CD8-positive, alpha-beta memory T cell (primary cell): ENCODE measurements at places on chromosomes 5 and 9. TPM values are rescaled to one million over a fixed set of nuclear protein-coding genes. Genes with fewer than 3 reads are reported as not detected.
A peak's percentile ranks its signal among the peaks of the same experiment; 100 is the strongest.

- no peak for DNase-seq
These were observed 44.4 kb upstream of the ANKDD1B start for GRCh38 chr5:75566710-75567309.

- DNase-seq: no peak
These were observed 103.2 kb downstream of the NSG2 start for GRCh38 chr5:174148721-174149120.

DNA sequence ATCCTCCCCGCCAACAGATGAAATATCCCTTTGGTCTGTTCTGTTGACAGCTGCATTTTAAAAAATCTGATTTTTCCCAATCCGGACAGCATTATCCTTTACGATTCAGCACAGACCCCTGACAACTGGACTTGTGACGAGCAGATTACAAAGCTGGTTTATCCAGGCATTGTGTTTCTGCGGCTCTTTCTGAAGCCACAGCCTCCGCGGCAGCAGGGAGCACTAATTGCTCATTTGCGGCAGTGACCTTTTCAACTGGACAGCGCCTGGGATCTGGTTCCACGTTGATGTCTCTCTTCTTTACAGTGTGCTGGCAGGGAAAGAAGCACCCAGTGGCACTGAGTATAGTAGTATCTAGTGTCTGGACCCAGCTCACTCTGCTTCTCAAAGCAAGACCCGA lies 351.2 kb downstream of the ZNF608 start:
- no peak for DNase-seq

- DNase-seq: peak; percentile 38
These were observed 2.5 kb downstream of the CEP78 start for GRCh38 chr9:78238046-78239038.

DNA sequence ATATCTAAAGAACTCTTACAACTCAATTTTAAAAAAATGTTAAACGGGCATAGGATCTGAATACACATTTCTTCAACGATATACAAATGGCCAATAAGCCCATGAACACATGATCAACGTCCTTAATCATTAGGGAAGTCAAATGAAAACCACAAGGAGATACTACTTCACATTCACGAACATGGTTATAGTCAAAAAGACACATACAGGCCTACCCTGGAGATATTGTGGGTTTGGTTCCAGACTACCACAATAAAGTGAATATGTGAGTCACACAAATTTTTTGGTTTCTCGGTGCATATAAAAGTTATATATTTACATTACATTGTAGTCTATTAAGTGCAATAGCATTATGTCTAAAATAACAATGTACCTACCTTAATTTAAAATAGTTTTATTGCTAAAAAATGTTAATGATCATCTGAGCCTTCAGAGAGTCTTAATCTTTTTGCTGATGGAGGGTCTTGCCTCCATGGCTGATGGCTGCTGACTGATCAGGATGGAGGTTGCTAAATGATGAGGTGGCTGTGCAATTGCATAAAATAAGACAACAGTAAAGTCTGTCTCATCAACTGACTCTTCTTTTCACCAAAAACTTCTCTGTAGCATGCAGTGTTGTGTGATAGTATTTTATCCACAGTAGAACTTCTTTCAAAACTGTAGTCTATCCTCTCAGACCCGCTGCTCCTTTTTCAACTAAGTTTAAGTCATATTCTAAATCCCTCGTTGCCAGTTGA lies 15.1 kb downstream of the AK3 start:
- no peak for DNase-seq

- DNase-seq: no peak
These were observed 37.9 kb upstream of the TTC1 start for GRCh38 chr5:159971038-159971437.

DNA sequence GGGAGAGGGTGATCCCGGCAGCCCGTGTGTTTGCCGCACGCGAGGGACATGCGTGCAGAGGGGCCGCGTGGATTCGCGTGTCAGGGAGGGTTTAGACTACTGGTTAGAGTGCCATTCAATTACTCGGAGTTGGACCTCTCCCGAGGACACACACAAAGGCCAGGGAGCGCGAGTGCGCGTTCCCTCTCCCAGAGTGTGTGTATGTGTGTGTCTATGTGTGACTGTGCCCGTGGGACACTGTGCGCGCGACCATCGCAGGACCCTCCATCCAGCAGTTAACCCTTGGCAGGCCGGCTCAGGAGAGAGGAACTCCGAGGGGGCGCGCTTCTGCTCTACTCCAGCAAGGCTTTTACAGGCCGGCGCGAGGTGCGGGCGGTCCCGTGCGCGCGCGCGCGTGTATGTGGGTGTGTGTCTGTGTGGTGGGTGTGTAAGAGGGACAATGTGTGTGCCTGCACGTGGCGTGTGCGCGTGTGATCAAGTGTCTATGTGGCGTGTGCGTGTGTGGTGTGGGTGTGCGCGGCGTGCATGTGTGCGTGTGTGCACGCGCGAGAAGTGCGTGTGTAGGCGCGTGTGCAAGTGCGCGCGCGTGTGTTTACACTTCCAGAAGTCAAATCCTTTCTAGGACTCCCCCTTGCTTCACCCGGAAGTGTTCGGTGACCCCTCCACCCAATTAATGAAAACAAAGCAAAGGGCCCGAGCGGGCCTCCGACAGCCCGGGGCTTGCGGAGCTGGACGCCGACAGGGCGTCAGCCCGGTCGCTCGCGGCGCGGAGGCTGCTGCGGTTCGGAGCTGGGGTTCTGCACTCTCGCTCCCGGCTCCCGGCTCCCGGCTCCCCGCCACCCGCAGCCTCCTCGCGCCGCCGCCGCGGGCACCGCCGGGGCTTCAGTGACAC lies 75.3 kb upstream of the TBCA start:
- no peak for DNase-seq

OR13D1 gene
- not detected for total RNA-seq

IL13 gene
- total RNA-seq: 65.3 TPM

CCDC192 gene
- not detected for total RNA-seq

HACD4 gene
- total RNA-seq: 4.4 TPM
